ENCODE measurements at places on chromosomes 6 and 20.
A peak's percentile ranks its signal among the peaks of the same experiment; 100 is the strongest.

GRCh38 chr6:137389150-137389704 is 105.0 kb downstream of the OLIG3 start:
- DNase-seq = peak; percentile 91

DNA sequence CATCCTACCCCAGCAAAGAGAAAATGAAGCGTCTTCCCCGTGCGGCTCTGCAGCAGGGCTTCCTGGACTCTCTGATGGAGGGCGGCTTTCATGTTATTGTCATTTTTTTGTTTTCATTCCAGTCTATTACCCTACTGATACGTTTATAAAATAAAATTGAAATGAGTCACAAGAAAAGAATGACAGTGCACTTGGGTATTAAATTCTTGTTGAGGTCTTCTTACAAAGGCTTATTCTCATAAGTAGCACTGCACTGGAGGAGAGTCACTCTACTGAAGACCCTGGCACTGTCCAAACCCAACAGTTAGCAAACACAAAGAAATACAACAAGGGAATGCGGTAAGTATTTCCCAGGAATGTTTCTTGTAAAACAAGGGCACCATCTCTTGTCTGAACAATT is 379.3 kb downstream of the MAFB start:
- no peak for DNase-seq

DNA sequence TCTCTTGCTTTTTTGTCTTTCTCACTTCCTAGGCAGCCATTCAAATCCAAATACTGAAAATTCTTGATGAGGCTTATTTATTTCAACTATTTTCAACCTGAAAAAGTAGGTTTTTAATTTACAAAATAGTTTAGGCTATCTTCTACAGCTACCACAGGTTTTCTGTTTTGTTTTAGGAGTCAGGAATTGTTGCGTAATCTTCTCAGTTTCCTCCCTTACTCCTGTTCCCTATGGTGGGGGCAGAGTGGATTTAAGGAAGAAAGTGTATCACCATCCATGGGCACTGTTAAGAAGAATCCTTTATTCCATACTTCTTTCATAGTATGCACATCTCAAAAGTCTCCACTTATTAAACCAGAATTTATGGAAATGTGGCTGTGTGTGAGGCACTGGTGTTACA is 182.4 kb downstream of the KHDC1L start:
- DNase-seq = no peak

DNA sequence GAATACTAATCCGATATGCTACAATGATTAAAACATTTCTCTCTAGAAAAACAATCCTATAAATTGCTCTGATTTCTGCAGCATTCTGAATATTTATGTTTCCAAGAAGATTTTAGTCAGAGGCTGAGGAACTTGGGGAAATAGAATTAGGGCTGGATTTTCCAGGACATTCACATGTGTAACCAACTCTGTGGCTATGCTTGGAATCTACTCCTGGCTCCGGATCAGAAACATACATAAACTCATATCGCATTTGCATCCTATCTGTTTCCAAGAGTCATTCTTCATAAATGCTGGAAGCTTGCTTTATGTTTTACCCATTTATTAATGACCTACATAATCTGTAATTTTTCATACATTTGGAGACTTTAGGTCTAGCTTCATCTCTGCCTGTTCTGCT is 459.9 kb upstream of the MARCKS start:
- no peak for DNase-seq

DNA sequence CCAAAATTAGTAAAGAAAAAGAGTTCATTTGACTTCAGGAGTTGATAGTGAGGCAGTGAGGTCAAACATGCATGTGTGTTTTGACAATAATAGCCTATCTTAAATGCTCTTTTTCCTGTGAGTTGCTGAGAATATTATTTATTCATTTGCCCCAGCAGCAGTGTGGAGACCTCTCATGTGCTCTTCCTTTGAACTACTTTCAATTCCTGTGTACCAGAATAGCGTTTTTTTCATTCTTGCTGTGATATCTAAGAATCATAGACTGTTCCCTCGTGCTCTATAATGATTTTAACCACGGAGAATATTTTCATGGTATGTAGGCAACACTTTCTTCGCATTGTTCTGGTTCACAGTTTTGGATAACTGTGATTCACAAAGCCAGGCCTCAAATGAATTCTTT is 5.2 kb downstream of the CDYL start:
- no peak for DNase-seq

DNA sequence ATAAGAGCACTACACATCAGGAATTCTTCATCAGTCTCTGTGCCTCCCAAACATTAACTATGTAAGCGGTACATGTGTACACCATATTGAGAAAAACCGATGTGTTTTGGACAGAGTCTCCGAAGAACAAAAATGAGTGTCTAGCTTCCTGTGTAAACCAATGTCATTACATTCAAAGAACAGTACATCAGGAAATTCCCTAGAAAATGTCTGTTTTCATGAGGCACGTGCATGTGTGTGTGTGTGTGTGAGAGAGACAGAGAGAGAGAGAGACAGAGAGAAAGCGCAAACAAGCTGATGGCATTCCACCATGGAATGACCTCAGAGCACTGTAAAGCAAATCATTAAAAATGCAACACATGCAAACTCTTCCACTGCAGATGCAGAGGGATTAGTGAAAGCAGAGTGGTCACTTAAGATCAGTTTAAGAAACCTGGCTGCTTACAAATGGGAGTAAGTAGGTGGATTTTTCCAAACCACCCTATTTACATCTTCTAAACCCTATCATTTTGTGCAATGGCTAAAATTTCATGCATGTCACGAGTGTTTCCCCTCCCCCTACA is 133.9 kb downstream of the HIVEP2 start:
- DNase-seq = no peak

Measured in bone marrow (tissue), 2 donors.